ENCODE measurements at places on chromosomes 2 and 18.

- no peak for DNase-seq
Observed at GRCh38 chr18:48940854-48941611, 9.7 kb downstream of the SMAD7 start.

DNA sequence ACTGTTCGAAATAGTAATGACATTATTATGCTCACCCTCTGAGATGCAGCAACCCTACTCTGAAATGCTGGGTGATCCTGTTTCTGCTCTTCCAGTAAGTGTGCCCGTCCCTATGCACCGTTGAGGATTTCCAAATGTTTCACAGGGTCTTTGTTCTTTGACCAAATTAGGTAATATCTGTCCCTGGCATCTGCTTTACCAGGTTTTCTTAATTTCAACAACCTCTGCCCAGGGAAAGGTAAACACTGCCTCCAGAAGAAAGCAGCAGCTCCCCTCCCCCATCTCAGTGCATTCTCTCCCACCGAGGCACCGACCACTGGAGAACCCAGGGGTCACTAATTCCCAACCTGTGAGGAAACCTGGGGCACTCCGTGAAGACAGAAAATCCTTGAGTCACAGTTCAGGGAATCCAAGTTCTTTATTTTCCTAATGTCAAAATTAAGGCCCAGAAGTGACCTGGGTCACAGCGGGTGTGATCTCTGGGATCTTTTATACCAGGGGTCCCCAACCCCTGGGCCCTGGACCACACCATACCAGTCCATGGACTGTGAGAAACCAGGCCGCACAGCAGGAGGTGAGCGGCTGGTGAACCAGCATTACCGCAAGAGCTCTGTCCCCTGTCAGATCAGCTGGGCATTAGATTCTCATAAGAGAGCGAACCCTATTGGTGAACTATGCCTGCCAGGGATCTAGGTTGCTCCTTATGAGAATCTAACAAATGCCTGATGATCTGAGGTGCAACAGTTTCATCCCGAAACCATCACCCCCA lies 1.2 kb upstream of the GRB14 start:
- no peak for DNase-seq

DNA sequence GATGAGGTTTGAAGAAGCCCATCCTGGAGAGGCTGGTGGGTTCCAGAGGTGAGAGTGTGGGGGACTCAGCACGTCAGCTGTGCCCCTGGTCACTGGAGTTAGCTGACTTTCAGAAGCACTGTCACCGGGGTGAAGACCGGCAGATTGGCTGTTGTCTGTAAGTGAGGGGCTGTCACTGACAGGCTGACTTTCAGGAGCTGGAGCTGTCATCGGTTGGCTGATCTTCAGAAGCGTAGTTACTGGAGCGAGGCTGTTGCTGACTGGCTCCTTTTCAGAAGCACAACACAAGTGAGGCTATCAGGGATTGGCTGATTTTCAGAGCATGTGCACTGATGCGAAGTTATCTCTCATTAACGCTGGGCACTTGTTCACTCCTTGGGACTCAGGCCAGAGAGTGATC lies 738.4 kb upstream of the ID2 start:
- DNase-seq, result no peak

DNA sequence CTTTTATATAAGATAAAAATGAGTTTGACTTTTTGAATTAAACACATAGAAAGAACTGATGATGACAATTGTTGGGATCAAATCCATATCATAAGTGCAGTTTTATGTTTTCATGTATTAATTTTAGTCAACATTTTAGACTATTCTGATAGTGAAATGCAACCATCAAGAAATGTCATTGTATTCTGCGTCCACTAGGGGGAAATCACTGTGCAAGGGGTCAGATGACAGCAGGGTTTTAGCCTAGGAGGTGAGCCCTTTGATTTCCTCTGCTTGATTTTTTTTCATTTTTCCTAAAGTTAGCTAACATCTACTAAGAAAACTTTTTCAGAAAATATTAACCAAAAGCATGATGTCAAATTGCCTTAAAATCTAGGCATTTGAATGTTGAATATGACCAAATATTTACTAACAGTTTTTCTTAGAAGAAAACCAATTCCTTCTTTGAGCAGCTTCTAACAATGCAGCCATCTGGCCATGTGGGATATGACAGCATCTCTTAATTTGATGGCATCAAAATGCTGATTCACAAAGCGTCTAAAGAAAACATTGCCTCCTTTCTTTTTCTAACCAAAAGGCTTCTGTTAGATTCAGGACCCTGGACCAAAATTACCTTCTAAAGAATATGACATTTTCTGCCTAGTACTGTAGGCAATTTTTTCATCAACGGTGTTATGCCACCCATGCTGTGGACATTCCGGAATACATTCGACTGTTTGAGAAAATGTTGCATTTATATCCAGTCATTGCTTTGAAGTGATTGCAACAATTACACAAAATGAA lies 141.5 kb downstream of the SPHKAP start:
- DNase-seq, result no peak

DNA sequence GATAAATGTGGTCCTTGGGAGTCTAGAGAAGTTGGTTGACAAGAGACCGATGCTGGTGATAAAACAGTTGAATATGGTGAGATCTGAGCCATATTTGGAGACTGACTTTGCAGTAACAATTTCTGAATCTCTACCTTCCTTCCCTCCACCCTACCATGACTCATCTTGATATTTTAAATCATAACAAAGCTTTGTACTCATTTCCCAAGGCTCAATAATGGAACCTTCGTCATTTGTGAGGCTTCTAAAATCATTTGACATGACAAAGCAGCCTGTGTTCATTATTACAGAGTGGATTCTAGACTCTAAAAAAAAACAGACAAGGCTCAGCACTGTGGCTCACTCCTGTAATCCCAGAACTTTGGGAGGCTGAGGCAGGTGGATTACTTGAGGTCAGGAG lies 38.5 kb upstream of the PDCL3 start:
- no peak for DNase-seq

DNA sequence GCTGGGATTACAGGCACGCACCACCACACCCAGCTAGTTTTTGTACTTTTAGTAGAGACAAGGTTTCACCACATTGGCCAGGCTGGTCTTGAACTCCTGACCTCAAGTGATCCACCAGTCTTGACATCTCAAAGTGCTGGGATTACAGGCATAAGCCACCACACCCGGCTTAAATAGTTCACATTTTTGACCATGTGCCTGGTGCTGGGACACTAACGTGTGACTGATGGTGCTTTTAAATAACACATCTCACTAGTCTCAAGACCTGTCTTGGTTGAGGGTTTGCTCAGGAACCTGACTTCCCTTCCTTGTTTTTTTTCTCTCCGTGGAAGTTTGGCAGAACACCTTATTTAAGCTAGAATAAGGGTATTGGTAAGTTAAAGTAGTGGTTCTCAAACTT lies 8.5 kb downstream of the FMNL2 start:
- DNase-seq, result no peak
